Suppressor macrophage treated with lipopolysaccharide for 4 hours (primary cell): ENCODE measurements at places on chromosomes 13 and 19.

DNA sequence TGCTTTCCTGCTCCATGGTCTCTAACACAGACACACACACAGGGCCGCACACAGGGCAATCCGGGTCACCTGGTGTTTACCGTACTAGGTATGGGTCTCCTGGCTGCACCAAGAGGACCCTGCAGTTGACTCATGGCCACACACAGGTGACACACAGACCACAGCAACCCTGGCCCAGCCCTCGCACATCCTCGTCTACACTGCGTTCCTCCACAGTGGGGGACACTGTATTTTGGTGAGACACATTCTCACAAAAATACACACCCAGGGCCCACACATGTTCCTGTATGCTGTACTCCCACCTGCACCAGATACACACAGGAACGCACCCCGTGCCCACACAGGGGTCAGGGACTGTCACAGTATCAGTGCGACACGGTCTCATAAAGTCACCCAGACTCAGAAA is 12.8 kb downstream of the PDE4A start:
- DNase-seq, result no peak

GRCh38 chr13:102718746-102719145 is 23.9 kb upstream of the METTL21C start:
- DNase-seq, result no peak

DNA sequence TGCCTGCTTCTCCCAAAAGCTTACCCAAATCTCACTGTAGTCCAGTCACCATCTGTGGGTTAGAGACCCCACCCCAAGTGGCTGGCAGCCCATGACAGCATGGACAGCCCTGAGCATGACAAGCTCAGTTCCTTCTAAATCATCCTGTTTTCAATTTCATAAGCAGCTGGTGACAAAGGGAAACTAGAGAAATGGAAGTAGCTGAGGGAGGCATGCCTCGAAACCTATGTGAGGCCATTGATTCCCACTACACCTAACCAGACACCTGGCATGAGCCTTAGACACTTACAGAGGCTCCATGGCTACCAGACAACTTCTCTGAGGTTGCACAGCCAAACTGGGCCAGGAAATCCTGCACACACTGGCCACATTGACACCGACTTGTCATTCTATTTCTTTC is 56.2 kb downstream of the ABCC4 start:
- DNase-seq, result peak; percentile 62

DNA sequence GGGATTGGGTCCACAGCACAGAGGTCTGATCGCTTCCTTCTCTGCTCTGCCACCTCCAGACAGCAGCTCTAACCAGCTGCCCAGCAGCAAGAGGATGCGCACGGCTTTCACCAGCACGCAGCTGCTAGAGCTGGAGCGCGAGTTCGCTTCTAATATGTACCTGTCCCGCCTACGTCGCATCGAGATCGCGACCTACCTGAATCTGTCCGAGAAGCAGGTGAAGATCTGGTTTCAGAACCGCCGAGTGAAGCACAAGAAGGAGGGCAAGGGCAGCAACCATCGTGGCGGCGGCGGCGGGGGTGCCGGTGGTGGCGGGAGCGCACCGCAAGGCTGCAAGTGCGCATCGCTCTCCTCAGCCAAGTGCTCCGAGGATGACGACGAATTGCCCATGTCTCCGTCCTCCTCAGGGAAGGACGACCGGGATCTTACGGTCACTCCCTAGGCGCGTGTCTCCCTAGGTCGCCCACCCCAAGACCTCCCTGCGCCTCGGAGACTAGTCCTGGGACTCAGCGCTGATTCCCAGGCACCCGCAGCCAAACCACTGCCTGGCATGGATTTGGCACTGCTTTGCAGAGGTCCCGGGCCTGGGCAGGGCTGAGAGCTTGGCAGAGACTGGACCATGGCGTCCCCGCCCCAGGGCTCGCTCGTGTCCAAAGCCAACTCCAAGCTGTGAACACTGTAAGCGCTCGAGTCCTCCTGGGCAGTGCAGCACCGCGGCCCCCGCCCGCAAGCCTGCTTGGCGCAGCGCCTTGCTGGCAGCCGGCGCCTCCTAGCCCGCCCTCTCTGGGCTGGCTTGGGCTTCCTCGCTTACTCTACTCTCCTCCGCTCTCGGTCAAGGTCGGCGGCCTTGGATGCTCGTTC is 1.5 kb downstream of the GSX1 start:
- DNase-seq, result no peak

DNA sequence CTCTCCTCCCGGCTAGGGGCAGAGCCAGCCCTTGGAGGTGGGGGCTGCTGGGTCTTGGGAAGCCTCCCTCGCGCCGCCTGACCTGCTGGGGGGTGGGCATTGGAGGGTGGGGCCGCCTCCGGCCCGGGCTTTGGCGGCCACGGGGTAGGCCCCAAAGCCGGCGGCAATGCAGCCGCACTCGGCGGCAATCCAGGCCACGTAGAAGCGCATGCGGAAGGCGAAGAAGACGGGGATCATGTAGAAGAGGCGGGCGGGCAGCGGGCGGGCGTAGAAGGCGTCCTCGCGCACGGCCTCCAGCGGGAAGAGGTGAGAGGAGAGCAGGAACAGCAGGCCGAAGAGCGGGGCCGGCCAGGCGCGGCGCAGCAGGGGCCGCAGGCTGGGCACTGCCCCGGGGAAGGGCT is 7.7 kb upstream of the TMC4 start:
- DNase-seq, result no peak

DNA sequence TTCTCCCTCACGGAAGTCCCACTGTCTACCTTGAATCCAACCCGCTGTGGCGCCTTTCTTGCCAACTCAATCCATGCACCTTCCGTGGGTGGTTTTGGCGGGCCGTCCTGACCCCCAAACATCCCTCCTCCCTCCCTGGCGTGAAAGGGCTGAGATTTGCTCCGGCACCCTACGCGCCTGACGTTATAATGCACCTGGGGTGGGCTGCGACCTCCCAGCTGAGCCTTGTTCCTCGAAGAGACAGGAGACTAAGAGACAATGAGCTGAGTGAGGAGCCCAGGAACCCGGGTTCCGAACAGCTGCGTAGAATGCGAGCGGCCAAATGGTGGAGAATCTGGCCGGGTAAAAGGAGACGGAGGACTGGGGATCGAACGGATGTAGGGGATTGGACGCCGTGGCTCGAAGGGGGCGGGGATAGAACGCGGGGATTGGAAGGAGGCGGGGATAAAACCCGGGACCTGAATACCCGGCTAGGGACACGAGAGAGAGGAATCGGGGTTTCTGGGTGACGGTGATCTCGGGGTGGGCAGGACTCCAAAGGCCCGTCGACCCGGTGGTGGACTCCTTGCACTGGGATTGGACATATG is at the start of gene CPT1C:
Gene CPT1C, plus strand, starts transcription at position 461 of the 587 bp plus-strand sequence. CDS start 1,137 bp downstream, outside the sequence.
- DNase-seq, result peak; percentile 17

- DNase-seq, result no peak
Measured at GRCh38 chr13:107421951-107422350, 793.4 kb downstream of the LIG4 start.

DNA sequence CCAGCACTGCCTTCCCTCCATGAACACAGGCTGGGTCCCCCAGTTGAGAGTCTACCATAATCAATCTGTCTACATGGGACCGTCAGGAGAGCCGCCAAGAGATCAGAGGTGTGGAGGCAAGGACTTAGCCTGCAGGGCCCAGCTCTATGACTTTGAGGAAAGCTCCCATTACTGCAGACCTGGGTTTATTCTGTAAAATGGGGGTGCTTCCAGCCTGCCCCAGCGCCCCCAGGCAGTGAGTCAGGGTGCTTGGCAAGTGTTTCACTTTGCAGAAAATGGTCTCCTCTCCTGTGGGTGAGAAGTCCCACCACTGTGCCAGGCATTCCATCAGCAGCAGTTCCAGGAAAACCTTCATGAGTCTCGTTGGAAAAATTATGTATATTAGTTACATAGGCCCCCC is 75.5 kb upstream of the VSTM2B start:
- no peak for DNase-seq

DNA sequence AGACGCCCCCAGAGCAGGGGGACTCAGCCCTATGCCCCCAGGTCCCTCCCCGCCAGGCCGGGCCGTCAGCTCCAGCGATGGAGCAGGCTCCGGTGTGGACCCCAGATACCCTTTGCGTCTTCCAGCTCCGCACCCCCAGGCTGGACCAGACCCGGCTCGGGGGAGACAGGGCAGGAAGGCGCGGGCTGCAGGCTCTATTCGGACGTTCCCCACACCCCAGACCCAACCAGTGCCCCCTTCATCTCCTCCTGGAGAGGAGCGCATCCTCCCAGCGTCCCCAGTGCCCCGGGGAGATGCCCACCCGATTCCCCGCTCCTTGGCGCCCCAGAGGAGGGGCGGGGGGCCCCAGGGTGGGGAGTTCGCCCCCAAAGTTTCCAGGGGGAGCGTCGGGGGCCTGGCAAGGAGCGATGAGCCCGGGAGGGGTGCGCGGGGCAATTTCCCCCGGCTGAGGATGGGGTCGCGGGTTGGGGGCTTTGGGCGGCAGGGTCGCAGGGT is 389 bp downstream of the LINGO3 start:
- no peak for DNase-seq

DNA sequence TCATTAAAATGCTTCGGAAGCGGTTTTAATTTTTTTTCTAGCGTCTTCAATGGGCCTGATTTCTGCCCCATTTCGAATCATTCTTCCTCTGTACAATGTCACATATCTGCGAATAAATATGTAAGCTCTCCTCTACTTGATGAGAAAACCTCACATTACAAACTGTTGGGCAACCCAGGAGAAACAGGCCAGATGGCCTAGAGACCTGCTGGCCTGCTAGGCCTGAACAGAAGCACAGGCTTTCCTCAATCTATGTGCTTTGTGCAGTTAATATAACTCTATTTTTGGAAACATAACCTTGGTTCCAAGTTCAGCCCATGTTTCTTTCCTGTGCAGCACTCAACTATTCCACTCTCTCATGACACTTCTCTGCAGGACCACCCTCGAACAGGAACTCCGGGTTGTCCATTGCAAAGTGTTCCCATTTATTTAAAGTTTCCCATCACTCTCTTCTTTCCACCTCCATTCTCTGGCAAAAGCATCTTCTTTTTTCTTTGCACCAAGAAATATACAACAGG is 42.0 kb downstream of the DCLK1 start:
- DNase-seq, result no peak

DNA sequence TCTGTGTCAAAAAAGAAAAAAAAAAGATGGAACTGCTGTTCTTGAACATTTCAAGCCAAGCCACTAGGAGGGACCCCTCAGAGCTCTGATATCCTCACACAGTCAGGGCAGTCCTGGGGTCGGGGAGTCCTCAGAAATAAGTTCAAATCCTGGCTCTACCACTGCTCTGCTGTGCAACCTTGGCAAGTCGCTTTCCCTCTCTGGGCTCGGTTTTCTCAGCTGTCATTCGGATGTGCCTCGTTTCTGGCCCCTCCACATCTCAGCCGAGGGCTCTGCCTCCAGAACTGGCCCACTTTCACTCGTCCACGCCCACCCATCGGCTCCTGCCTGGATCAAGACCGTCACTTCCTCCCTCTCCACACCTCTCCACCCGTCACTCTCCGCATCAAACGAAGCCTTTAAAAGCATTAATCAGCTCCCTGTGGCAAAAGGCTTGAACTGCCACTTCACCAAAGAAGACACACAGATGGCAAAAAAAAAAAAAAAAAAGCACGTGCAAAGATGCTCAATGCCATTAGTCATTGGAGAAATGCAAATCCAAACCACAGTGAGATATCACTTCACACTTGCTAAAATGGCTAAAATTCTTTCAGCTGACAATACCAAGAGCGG is 7.4 kb upstream of the ZNRF4 start:
- no peak for DNase-seq

- no peak for DNase-seq
Measured at GRCh38 chr19:15812060-15812722, 3.3 kb downstream of the OR10H1 start.

- peak; percentile 79 for DNase-seq
Measured at GRCh38 chr19:39671739-39672363, 16.1 kb downstream of the LGALS16 start.

GRCh38 chr19:54523403-54523802 is 20.8 kb downstream of the LAIR2 start:
- DNase-seq, result peak; percentile 85

DNA sequence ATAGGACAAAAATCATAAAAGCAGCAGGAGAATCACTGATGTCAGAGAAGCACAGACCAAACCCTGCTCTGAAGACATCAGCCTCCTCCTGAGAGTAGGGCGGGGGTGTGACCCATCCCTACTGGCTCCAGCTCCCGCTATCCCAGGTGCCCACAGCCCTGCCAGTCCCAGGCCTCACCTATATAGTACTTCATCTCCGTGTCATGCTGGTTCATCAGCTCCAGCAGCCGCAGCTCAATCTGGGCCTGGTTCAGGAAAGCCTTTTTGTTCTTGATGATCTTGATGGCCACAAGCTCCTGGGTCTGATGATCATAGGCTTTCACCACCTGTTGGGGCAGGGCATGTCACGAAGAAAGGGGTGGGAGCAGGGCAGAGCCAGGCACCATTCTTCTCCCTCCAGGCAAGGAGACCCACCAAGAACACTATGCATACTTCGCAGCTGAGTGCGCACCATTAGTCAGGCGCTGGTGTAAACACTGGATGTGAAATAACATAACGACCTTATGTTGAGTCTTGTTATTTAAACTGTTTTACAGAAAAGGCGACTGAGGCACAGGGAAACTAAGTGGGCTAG is 4.2 kb downstream of the DYRK1B start:
- DNase-seq, result no peak

DNA sequence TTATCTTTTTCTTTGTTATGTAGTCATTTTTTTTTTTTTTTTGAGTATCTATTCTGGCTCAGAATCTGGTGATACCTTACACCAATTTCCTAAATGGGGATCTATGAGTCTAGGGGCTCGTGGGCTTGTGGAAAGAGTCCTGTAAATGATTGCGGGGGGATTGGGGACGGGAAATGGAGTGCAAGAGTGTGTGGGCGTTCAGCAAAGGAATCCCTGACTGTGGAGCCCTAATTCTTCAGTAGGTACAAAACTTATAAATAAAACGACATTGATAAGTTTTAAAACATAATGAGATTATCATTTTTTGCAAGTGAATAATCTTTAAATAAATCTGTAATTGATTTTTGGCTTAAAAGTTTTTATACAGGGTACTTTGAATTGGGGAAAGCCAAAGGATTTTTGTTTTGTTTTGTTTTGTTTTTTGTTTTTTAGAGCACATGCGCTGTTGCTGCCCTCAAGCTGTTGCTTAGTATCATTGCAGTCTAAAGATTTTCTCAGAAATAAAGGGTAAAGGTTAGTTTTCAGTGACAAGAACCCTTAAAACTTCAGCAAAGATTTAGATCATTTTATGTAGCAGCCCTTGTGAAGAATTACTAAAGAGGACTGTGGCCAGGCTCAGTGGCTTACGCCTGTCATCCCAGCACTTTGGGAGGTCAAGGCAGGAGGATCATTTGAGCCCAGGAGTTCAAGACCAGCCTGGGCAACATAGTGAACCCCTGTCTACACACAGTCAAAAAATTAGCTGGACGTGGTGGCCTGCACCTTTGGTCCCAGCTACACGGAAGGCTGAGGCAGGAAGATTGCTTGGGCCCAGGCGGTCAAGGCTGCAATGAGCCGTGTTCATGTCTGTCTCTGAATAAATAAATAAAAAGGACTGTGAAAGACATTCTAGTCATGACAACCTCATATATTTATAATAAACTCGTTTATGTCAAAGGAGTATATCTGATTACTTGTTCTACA is 1.7 kb downstream of the ERCC5 start:
- peak; percentile 49 for DNase-seq

- no peak for DNase-seq
Measured at GRCh38 chr19:45404557-45405434, at the start of gene PPP1R13L. PPP1R13L (minus strand) TSS chr19:45405069; CDS start chr19:45398318, 6,751 bp downstream.
